ENCODE measurements at places on chromosomes 6 and 20.
A peak's percentile ranks its signal among the peaks of the same experiment; 100 is the strongest.

GRCh38 chr6:43695967-43696291 is 8.3 kb upstream of the MRPS18A start:
- no peak for DNase-seq

DNA sequence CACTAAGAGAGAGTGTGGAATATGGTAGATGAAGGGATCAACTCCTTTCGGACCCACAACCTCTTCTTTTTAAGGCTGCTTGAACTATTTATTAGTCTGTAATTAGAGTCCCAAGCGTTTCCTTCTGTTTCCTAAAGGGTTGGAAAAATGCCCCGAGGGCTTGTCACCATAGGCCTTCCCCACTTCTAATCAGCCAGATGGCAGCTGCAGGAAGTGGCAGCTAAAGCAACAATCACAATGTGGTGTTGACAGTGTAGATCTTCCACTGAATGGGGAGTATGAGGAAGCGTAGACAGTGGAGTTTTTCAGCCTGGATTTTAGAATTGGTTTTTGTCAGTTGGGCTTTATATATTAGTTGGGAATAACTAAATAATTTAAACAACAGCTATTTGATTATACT is 40.6 kb downstream of the SLC35D3 start:
- DNase-seq = no peak

DNA sequence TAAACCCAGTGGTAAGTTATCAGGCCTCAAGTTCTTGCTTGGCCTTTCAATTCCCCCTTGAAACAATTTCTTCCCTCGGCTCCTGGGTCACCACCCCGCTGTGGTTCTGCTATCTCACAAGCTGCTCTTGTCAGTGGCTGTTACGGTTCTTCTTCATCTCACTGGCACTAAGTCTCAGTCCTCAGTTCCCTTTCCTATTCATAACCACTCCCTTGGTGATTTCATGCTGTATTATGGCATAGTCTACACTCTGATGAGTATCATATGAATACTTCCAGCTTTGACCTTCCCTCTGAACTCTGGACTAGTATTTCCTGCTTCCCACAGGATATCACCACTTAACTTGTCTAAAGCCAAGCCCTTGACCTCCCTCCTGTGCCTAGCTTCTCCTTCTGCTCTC is 7.9 kb downstream of the TAAR1 start:
- DNase-seq = no peak

- peak; percentile 72 for DNase-seq
Measured at GRCh38 chr6:31582230-31582643, at the start of gene LTB. Gene LTB (minus strand): TSS chr6:31582424. CDS start chr6:31582417, 7 bp downstream.

DNA sequence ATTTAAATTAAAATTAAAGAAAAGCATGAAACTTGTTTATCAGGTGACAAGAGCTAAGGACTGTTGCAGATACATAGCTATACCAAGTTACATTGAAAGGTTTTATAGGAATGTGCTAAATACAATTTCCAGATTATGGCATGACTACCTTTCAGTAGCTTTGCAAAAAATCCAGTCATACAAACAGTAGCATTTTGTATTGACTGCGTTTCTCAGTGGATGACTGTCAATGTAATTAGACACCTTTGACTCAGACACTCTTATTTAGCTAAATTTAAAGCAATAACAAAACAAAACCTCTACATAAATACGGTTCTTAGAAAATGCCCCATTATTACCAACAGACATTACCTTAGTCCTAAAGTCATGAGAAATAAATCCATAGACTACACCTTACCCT is 275.8 kb upstream of the RUNX2 start:
- no peak for DNase-seq

GRCh38 chr6:80145509-80145908 is 39.0 kb downstream of the BCKDHB start:
- DNase-seq = no peak

GRCh38 chr20:23631981-23632710 is 5.6 kb downstream of the CST3 start:
- no peak for DNase-seq

DNA sequence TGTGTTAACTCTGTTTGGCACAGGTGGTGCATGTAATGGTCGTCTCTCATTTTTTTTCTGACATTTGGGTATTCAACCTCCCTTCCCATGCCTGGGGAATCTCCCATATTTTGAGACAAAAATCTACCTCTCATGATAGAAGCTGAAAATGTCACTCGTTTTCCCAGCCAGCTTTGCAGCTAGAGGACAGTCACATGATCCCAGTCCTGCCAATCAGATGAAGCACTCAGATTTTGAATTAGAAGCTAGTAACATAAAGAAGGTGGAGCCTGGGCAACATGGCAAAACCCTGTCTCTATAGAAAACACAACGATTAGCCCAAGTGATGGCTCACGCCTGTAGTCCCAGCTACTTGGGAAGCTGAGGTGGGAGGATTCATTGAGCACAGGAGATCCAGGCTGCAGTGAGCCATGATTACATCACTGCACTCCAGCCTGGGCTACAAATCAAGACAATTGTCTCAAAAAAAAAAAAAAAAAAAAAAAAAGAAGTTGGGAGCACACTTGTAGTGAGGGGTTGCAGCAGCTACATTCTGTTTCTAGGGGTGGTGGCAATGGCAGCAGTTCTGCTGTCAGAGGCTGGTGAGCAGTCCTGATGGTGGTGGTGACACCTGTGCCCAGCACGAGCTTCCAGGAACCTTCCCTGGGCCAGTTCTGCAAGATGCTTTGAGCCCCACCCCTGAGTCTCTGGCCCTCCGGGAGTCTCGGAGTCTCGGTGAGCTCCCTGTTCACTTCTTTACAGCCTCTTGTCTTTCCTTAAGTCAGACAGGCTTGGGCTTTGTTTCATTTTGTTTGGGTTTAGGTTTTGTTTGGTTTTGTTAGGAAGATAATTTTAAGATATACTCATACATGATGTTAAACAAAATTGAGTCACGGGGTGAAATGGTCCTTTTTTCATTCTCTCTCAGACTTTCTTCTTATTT is 94.1 kb upstream of the KCNG1 start:
- no peak for DNase-seq

DNA sequence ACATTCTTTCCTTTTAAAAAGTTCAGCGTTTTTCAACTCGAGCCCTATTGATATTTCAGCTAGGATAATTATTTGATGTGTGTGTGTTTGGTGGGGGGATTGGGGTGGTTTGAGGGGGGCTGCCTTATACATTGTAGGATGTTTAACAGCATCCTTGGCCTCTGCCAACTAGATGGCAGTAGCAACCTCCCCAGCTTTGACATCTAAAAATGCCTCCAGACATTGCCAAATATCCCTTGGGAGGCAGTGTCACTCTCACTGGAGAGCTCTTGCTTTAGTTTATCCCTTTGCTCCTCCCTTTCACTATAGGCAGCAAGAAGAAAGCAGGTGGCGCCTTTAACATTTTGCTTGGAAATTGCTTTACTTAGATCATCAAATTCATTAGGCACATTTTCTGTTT is 14.6 kb upstream of the TP53TG5 start:
- DNase-seq = no peak

DNA sequence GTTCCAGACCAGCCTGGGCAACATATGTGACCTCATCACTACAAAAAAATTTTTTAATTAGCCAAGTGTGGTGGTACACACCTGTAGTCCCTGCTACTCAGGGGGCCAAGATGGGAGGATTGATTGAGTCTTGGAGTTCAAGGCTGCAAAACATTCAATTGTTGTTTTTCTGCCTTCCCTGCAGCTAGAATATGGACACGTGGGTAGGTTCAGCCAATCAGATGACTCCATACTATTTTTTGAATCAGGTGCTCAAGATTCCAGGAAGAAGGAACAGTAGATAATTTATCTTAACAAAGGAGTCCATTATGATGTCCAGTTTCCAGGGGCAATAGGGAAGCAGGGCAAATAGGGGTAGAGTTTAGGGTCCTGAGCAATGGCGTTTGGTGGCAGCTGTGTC is 2.4 kb upstream of the DEFB119 start:
- no peak for DNase-seq

- no peak for DNase-seq
Measured at GRCh38 chr20:48404598-48404997, 423.2 kb downstream of the PREX1 start.

DNA sequence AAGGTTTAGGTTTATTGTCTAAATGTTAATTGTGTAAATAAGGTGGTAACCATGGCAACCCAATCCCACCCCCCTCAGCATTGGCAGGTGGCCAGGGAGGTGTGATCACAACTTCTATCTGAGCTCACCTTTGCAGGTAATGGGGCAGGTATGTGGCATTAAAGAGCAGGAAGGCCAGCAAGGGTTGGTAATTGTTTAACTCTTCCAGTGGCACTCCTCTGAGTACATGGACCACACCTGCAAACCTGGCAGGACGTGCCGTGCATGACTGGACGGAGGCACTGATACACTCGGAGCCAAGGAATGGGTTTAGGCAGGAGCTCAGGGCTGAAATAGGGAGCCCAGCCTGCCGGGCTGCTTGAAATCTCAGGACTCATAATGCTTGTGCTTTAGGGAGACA is 107.0 kb upstream of the BMP2 start:
- DNase-seq = no peak

- no peak for DNase-seq
Measured at GRCh38 chr6:12288211-12288618, 1.9 kb upstream of the EDN1 start.

- no peak for DNase-seq
Measured at GRCh38 chr6:2232445-2232844, 13.0 kb downstream of the GMDS start.

GRCh38 chr20:7977709-7978108 is 37.5 kb upstream of the HAO1 start:
- DNase-seq = no peak

DNA sequence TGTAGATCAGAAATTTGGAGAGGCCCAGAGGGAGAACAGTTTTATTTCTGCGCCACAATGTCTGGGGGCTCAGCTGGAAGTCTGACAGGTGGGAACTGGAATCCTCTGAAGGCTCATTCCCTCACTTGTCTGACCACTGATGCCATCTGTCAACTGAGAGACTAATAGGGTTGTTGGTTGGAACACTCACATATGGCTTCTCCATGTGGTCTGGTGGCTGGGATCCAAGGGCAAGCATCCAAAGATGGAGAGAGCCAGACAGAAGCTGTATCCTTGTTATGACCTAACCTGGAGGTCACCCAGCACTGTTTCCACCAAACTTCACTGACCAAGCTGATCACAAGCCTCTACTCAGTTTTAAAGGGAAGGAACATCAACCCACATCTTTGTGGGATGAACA is 117.9 kb upstream of the AKAP12 start:
- DNase-seq = no peak

DNA sequence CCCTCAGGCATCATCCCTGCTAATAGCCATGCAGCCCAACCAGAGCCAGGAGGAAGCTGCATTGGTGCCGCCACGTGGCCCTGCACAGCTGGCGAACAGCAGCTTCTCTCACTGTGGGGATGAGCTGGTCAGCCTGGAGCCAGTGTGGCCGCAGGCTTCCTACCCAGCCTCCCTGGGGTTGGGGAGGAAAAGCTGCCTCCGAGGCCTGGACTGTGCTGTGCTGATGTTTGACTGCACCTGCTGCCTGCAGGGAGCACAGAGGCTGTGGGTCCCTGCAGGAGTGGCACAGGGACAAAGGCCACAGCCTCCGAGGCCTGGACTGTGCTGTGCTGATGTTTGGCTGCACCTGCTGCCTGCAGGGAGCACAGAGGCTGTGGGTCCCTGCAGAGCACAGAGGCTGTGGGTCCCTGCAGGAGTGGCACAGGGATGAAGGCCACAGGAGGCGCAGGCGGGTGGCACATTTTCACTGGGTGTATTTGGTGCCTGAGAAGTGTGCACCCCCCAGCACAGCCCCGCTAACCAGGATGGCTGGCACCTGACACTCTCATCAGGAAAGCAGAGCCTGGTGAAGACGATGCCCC is 83.9 kb downstream of the DLL1 start:
- DNase-seq = no peak

GRCh38 chr6:37171970-37172812 is 2.2 kb downstream of the PIM1 start:
- DNase-seq = peak; percentile 74

- DNase-seq = peak; percentile 80
Measured at GRCh38 chr20:57381596-57382503, 9.3 kb upstream of the RBM38 start.
